Endothelial cell (in vitro differentiated cells): ENCODE measurements at places on chromosomes 4 and X. TPM values are rescaled to one million over a fixed set of nuclear protein-coding genes. Genes with fewer than 3 reads are reported as not detected.

F8A2 gene
- total RNA-seq: not detected

GRCh38 chrX:13535376-13536165 lies 33.8 kb upstream of the EGFL6 start:
- no peaks in the 10 kb centered on the region for H3K27me3 ChIP-seq
- H3K27ac ChIP-seq: no peak overlapping the region
- no peak for DNase-seq
- no peaks in the 10 kb centered on the region for H3K36me3 ChIP-seq

DNA sequence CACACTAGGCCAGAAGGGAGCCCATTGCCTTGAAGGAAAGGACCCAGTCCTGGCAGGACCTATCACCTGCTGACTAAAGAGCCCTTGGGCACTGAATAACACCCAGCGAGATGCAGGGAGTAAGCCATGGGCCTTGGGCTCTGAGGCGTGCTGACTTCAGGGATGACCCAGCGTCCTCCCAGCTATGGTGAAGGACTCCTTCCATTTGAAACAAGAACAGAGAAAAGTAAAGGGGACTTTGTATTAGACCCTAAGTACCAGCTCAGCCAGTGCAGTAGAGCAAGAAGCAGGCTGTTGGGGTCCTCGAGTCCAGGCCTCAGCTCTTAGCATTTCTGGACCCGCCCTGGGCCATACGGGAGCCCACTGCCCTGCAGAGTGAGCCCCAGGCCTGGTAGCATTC lies 5.1 kb downstream of the ETDA start:
- H3K36me3 ChIP-seq: no peaks in the 10 kb centered on the region
- no peaks in the 10 kb centered on the region for H3K4me1 ChIP-seq
- H3K4me3 ChIP-seq: no peak overlapping the region
- no peak overlapping the region for H3K27ac ChIP-seq
- H3K27me3 ChIP-seq: peaks cover 1% of the 10 kb centered on the region

GRCh38 chr4:74237425-74237966 lies 70.8 kb upstream of the EPGN start:
- H3K36me3 ChIP-seq: no peaks in the 10 kb centered on the region
- H3K27me3 ChIP-seq: peaks cover 2% of the 10 kb centered on the region
- no peak overlapping the region for H3K4me3 ChIP-seq

CTAG1A gene
- total RNA-seq: not detected

AFM gene
- 0.64 TPM for total RNA-seq

DNA sequence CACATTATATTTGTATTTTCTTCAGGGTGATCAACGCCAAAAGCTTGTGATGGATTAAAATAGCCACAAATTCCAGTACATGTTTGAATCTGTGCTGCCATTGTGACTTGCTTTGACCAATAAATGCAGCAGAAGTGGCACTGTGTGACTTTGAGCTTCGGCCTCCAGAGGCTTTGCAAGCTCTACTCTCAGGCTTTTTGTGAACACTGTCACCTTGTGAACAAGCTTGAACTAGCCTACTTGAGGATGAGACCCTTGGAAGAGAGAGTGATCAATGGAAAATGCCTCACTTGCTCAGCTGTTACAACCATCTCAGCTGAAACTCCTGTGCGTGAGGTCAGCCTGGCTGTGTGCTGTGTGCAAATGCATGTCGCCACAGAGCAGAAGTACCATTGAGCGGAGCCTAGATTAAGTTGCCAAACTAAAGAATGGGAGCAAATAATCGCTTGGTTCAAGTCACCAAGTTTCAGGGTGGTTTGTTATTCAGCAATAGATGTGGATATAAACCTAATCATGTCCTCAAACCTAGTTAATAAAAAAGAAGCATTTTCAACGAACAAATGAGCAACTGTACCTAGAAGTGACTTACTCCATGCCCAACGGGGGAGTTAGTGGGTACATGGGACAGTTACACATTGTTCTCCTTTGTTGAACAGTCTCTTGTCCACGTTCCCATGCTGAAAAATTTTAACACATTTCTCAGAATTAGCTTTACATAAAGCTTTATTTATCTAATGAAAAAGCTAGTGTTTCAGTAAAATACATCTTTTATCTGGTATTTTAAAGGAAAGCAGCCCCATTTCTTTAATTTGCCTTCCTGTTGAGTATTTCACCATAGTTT lies 23.5 kb downstream of the NOA1 start:
- no peak for DNase-seq
- no peak overlapping the region for H3K27ac ChIP-seq
- no peaks in the 10 kb centered on the region for H3K4me1 ChIP-seq
- H3K27me3 ChIP-seq: peaks cover 2% of the 10 kb centered on the region
- no peak overlapping the region for H3K4me3 ChIP-seq

DNA sequence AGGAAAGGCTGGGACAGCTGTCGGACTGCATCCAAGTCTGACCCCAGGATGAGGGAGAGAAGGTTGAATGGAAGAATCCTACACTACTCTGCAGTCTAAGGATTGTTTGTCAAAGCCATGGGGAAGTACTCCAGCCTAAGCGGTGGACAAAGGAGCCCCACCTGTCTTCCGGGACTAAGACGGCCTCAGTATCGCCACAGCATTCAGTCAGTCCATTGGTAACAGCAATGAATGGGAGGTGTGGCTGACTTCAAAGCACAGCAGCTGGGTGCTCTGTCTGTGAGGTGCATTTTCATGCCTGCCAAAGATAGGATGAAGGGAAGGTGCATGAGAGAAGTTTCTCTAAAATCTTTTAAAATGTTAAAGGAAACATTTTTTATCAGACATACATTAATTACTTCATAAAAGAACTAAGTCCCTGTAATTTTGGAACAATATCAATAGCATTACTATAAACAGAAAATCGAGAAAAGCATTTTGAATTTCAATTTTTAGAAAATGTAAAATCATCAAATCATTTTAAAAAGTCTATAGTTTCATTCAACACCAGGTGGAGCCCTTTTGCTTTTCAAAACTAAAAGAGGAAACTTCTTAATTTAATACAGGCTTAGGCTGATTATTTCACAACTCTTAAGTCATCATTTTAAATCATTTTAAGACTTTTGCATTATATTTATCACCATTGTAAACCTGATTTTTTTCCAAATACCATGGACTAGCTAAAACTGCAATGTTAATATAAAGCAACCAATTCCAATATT lies 27.6 kb upstream of the INTU start:
- H3K4me3 ChIP-seq: no peak overlapping the region
- no peaks in the 10 kb centered on the region for H3K36me3 ChIP-seq
- no peaks in the 10 kb centered on the region for H3K27me3 ChIP-seq
- H3K4me1 ChIP-seq: peaks cover 6% of the 10 kb centered on the region
- no peak overlapping the region for H3K27ac ChIP-seq

GRCh38 chr4:105061136-105061696 lies 85.5 kb upstream of the TET2 start:
- H3K4me3 ChIP-seq: no peak overlapping the region
- H3K36me3 ChIP-seq: no peaks in the 10 kb centered on the region
- no peak for DNase-seq
- H3K4me1 ChIP-seq: peaks cover 14% of the 10 kb centered on the region
- H3K27ac ChIP-seq: peak overlapping the region; percentile 74

DNA sequence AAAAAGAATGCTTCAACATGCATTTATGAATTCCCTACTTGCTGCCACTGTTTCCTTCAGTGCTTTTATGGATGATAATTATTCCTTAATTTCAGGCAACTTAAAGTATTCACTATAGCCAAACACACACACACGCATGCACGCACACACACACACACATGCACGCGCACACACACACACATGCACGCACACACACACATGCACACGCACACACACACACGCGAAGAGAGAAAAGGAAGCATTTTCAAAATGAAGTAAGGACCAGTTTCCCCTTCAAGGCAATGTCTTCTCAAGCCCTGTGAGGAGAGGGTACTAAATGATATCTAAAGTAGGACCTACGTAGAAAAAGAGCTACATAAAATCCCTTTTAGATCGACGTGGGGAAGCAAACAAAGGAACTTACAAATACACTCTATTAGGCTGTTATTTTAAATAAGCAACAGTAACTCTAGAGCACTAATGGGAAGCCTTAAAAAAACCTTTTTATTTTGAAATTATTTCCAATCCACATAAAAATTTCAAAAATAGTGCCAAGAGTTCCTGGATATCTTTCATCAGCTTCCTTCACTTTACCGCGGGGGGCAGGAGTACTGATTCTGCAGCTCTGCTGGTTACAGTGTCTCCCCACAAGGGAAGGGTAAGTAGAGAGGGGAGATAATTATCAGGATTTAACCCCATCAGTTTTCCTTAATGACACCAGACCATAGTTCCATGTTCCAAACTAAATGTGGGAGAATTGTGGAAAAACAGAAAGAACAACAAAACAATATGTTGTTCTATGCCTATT lies 13.7 kb downstream of the IRF2 start:
- H3K27ac ChIP-seq: no peak overlapping the region
- H3K36me3 ChIP-seq: peaks cover 17% of the 10 kb centered on the region
- no peak for DNase-seq
- peak overlapping the region; percentile 22 for H3K4me3 ChIP-seq
- peaks cover 5% of the 10 kb centered on the region for H3K27me3 ChIP-seq
- peaks cover 44% of the 10 kb centered on the region for H3K4me1 ChIP-seq

HS3ST1 gene
- 0.44 TPM for total RNA-seq

- no peak overlapping the region for H3K27ac ChIP-seq
- H3K4me3 ChIP-seq: no peak overlapping the region
- no peak for DNase-seq
- no peaks in the 10 kb centered on the region for H3K27me3 ChIP-seq
- no peaks in the 10 kb centered on the region for H3K4me1 ChIP-seq
- no peaks in the 10 kb centered on the region for H3K36me3 ChIP-seq
These were observed 107.7 kb upstream of the ZFP42 start for GRCh38 chr4:187887906-187888305.

GRCh38 chr4:154529728-154530519 lies 20.3 kb downstream of the PLRG1 start:
- no peak for DNase-seq
- peaks cover 3% of the 10 kb centered on the region for H3K27me3 ChIP-seq
- H3K4me3 ChIP-seq: no peak overlapping the region

- DNase-seq: no peak
- H3K27me3 ChIP-seq: peaks cover 3% of the 10 kb centered on the region
- no peak overlapping the region for H3K4me3 ChIP-seq
- H3K27ac ChIP-seq: no peak overlapping the region
- H3K36me3 ChIP-seq: peaks cover 3% of the 10 kb centered on the region
These were observed 13.3 kb downstream of the STARD8 start for GRCh38 chrX:68660746-68661145.

DNA sequence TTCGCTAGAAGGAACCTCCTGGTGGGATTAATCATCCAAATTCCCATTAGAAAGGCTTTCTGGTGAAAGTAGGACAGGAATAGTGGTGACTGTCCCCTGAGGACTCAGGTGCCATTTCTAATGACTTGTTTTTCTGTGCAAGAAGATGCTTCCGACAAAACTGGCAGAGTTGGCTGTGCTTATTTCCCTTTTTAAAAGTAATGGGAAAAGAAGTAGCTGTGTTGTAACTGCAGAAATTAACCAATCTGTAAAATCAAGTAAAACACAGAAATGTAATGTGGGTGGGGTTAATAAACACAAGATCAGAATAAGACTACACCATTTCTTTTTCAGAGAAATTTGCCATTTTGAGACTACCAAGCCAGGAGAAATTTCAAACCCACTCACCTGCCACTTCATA lies 55.0 kb upstream of the FAM9B start:
- H3K27me3 ChIP-seq: no peaks in the 10 kb centered on the region
- no peaks in the 10 kb centered on the region for H3K4me1 ChIP-seq
- H3K36me3 ChIP-seq: no peaks in the 10 kb centered on the region
- DNase-seq: no peak
- no peak overlapping the region for H3K4me3 ChIP-seq

DNA sequence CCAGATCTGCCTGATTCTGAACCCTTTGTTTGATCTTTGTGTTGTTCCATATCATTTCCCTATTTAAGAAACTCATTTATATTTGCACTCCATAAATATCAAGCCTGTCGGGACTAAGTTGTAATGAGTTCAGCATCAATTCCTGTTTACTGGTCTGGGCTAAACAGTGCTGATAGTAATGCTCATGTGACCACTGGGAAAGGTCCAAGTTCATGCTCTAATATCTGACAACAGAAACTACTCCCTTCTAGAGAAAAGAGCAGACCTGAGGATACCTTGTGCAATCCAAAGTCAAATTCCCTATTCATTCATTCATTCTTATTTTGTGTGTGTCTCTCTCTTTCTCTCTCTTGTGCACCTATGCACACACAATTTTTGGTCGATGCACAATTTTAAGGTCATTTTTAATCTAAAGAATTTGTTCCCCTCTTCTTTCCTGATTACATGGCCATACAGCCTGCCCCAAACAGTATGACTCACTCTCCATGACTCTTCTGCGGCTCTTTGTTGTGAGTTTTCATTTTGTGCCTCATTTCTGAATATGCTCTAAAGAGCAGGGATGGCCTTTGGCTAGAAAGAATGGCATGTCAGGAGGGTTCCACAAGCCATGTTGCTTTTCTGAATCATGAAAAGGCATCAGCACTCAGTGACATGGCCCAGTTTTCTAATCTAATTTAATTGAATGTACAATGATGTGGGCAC lies 664.3 kb downstream of the RPA4 start:
- DNase-seq: no peak
- H3K4me1 ChIP-seq: no peaks in the 10 kb centered on the region
- no peak overlapping the region for H3K27ac ChIP-seq
- H3K27me3 ChIP-seq: no peaks in the 10 kb centered on the region
- no peaks in the 10 kb centered on the region for H3K36me3 ChIP-seq

DNA sequence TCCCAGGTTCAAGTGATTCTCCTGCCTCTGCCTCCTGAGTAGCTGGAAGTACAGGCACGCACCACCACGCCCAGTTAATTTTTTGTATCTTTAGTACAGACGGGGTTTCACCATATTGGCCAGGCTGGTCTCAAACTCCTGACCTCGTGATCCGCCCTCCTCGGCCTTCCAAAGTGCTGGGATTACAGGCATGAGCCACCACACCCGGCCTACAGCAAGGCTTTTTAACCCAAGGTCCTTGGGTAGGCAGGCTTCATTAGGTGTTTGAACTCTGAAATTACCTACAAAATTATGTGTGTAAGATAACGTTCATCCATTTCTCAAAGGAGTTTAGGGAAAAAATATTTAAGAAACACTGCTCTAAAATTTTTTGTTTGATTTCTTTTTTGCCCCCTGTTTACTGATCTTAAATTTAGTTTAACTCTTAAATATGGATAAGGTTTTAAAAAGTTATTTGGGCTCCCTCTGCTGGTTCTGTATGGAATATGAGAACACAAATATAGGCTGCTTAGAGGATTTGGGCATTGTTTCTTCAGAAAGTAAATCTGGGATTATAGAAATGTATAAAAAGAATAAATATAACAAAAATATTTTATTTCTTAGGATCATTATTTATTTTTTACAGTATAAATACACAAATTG lies 92.8 kb downstream of the CBR4 start:
- no peaks in the 10 kb centered on the region for H3K36me3 ChIP-seq
- H3K27ac ChIP-seq: no peak overlapping the region
- no peak overlapping the region for H3K4me3 ChIP-seq
- H3K4me1 ChIP-seq: no peaks in the 10 kb centered on the region

CUL4B gene
- 44.3 TPM for total RNA-seq

CENPVL2 gene
- not detected for total RNA-seq

TMEM31 gene
- total RNA-seq: not detected

SLC7A11 gene
- 5.1 TPM for total RNA-seq

NKX3-2 gene
- total RNA-seq: 4.5 TPM

- peaks cover 33% of the 10 kb centered on the region for H3K36me3 ChIP-seq
- no peak overlapping the region for H3K27ac ChIP-seq
- DNase-seq: no peak
- H3K27me3 ChIP-seq: peaks cover 16% of the 10 kb centered on the region
These were observed 152.6 kb downstream of the CRLF2 start for GRCh38 chrX:1059576-1060561.

CT45A10 gene
- total RNA-seq: not detected
